NCI-H1092 treated with DMSO at 0.1 percent for 48 hours (cell line): ENCODE measurements at places on chromosomes 2 and 18.

DNA sequence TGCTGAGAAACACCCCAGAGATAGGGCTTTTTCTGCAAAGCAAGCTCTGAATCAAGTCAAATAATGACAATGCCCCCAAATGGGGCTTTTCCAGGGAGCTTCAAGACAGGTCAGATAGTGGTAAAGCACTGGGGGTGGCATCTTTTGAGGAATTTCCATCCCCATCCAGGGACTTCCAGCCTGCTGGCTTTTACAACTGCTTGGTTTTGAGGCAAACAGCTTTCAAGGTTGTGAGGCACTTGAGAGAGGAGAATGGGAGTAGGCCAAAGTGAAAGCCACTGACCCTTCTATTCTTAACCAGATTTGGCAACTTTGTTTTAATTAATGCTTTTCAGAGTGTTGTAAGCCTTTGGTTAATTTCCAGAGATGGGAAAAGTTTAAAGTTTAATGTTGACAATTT lies 762.0 kb upstream of the POU3F3 start:
- no peak for DNase-seq

GRCh38 chr18:25771796-25772195 lies 318.6 kb downstream of the SS18 start:
- DNase-seq, result no peak

- DNase-seq, result no peak
These were observed 58.8 kb downstream of the APOB start for GRCh38 chr2:20985062-20985461.

DNA sequence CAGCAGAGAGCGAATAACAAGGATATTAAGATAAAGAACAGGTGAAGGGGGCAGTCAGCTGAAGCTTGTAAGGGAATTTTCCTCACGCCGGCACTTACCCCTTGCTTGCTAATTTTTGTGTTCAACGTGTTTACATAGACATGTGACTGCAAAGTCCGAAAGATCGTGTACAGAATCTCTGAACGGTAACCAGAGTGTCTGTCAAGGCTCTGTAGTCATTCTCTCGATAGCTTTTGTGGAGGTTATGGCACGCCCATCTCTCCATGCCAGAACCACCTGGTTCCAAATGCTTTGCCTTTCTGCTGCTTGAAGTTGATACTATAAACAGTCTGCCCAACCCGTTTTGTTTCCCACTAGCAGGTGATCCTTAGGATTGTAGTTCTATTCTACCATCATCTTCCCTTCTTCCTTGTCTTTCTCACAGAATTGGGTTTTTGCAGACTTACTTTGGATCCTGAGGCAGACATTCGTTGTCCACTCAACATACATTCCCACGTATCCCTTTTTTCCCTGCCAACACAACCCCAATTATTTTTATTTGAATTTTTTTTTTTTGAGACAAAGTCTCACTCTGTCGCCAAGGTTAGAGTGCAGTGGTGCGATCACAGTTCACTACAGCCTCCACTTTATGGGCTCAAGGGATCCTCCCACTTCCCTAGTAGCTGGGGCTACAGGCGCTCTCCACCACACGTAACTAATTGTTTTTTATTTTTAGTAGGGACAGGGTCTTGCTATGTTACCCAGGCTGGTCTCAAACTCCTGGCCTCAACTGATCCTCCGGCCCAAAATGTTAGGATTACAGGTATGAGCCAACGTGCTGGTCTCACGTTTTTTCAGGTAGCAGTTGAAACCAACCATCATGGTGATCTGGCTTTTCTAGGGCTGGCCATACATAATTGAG lies 1.3 kb upstream of the USP34 start:
- DNase-seq, result peak; percentile 14

DNA sequence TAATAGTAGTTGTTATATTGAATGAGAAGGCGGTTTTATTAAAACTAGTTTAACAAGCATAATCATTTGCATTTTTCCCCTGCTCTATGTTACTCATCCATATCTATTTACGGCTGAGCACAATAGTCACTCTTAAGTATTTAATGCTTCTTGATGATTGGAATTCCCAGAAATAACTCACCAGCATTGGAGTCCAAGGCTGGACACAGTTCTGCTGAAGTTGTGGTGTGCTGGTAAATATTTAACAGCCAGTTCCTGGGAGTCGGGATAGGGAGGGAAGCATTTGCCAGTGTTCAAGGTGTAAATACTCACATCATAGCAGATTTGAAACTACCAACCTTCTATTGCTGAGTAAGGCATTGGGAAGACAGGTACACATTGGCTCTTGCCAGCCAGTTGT lies 315.1 kb downstream of the MTX2 start:
- no peak for DNase-seq

GRCh38 chr2:65300134-65300760 lies 72.6 kb downstream of the ACTR2 start:
- DNase-seq, result no peak

GRCh38 chr2:67240507-67240906 lies 156.6 kb upstream of the ETAA1 start:
- DNase-seq, result no peak

DNA sequence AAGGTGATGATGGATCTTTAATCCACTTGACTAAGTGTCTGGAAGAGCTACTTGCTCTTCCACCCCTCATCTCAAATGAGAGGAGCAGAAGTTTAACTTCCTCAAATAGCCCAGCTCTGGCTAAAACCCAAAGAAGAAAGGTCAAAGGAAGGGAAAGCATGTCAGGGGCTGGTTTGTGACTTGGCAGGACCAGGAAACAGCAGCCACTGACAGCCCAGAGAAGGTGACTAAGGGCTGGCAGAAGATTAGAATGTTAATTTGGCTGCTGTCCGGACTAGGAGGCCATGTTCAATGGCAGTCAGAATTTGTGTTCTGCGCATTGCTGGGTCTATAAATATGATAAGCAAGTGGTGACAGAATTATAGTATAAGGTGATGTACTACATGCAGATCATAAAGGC lies 386.2 kb downstream of the SETBP1 start:
- DNase-seq, result no peak

GRCh38 chr2:224576088-224576715 lies 9.0 kb downstream of the CUL3 start:
- DNase-seq, result no peak

GRCh38 chr18:79784965-79785770 lies 12.6 kb upstream of the KCNG2 start:
- no peak for DNase-seq

GRCh38 chr18:45642238-45642637 lies 27.0 kb downstream of the SLC14A2 start:
- no peak for DNase-seq

DNA sequence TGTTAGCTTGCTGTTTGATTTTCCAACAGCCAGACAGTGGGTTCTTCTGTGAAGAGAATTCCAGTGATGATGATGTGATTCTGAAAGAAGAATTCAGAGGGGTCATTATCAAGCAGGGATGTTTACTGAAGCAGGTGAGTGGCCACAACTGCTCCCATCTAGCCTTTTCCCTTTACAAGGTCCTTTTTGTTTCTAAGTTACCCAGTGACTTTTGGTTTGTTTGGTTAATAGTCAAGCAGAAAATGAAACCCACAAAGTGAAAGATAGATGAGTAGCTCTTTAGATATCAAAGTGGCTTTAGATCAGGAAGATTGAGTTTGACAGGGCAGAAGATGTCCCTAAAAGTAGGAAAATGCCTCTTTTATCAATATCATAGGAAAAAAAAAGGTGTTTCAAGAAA lies 23.3 kb downstream of the PLEK start:
- DNase-seq, result no peak

- no peak for DNase-seq
These were observed 7.0 kb downstream of the ZSWIM2 start for GRCh38 chr2:186841940-186842339.

- DNase-seq, result no peak
These were observed 17.6 kb upstream of the PPP4R1 start for GRCh38 chr18:9631814-9632496.

DNA sequence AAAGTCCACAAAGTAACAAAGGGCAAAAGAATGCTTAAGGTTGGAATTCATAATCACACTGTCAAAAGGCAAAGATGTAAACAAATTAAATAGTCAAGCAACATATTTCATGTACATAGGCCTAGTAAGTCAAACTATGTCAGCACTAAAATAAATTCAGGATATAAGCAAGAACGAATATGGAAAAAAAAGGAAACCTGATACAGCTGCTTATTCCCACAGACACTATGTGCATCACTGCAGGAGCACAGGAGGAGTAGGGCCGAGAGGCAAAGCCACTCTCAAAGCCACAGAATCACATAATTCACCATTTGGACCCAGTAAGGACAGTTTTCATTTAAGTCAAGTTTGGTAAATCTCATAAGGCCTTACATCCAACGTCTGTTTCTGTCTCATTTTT lies 116.6 kb downstream of the SATB2 start:
- no peak for DNase-seq

- no peak for DNase-seq
These were observed 2.3 kb upstream of the GATA6 start for GRCh38 chr18:22167091-22167470.

DNA sequence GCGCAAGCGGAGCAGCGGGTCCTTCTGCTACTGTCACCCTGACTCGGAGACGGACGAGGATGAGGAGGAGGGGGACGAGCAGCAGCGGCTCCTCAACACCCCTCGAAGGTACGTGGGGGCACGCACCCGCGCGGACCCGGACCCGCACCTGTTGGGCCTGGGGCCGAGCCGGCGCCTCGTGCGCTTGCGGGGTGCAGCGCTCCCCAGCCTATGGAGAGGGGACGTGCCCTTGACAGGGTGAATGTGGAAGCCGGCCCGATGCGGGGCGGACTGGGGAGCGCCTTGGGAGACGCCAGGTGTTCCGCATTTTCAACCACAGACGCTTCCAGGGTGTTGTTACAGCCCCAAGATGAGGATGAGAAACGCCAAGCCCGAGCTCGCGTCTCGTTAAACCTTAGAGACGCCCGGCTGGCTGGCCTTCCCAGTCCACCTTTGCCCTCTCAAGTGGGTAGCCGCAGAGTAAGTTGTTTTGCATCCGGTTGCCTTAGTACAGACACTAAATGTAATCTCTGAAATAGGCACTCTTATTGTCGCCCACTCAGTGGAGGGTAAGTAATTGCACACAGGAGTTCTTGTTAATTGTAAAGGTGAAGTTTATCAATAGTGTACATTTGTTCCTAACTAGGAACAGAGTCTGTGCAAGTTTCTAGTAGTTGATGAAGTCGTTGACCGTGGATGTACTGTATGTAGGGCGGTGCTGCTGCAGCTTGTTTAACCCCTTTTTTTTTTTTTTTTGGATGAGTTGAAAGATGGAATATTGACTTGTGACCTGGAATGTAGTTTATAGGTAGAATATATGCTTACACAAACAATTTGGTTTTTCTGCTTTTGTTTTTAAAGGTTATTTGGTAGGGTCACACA lies 815 bp downstream of the GMCL1 start:
- DNase-seq, result no peak

DNA sequence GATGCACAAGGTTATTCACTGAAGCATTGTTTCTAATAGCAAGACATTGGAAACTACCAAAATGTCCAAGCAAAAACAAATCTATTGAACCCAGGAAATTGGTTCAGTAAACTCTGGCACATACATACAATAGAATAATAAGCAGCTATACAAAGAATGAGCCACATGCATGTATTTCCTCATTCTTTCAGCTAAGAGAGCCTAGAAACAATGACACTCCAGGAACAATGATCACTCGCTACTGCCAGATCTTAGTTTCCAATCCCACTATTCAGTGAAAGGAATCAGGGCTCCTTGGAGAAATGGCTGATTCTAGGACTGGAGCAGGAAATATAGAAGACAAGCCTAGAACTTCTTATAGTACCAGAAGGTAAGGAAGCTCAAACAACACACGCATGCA lies 221.9 kb upstream of the AGAP1 start:
- no peak for DNase-seq

- DNase-seq, result no peak
These were observed 1132.2 kb upstream of the FAM98A start for GRCh38 chr2:34731292-34731691.

DNA sequence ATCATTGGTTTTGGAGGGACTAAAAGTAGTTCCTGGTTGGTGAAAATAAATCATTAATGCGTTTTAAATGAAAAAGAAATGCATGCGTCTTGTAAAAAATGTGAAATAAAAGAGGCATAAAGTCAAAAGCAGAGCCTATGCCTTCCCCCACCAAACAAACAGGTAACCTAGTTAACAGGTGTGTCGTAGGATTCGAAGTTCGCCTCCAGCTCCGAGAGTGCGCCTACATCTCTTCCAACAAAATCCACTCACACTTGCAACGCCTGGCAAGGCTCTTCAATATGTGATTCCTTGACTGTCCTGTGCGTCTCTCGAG lies 677 bp upstream of the SMAD4 start:
- DNase-seq, result no peak

DNA sequence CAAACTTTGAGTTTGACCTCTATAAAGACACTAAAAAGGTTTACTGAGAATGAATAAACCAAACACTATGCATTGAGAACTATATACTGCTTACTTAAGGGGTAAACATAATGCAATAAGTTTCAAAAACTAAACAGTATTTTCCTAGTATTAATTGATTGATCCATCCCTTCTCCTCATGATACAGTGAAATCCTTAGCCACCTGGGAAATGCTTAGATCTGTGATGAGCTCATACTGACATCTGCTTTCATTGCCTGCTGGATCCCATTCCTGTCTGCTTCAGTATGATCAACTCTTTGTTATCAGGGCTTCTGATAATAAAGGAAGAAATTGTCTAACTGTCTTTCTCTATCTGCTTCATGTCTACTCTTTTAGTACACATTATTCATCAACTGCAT lies 74.9 kb upstream of the UBE2E3 start:
- peak; percentile 11 for DNase-seq

- DNase-seq, result no peak
These were observed 158.4 kb downstream of the BCL2 start for GRCh38 chr18:63161032-63161760.

GRCh38 chr2:186806591-186806990 lies 42.4 kb downstream of the ZSWIM2 start:
- no peak for DNase-seq

- no peak for DNase-seq
These were observed 1004.5 kb downstream of the SOCS6 start for GRCh38 chr18:71293322-71293721.

DNA sequence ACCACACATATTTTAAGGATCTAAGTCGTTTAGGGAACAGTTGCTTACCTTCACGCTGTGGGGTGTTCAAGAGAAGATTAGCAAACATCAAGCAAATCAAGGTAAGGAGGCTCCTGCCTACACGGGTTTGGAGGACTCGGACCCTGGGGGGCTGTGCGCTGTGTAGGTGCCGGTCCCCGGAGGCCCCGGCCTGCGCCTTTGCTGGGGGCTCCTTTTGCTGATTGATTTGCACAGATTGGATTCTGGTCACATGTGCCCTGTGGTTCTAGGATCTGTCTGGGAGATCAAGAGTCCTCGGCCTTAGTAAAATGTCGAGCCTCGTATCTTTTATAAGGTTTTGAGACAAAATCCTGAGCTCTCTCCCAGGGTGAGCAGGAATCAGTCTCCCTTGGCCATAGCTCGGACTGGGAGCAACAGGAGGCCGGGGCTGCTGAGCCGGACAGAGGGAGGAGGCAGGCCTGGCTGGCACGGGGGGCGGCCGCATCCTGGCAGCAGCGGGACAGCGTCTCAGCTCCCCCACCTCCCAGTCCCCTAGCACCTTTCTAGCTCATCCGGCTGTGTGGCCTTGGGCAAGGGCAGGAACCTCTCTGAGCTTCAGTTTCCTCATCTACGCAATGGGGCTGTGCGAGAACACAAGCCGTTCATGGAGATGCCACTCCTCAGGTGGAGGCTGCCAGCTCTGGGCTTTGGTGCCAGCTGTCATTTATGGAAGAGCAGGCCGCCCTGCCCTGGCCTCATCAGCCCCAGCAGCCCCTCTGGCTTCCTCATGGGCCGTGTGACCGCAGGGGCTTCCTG lies 147.2 kb downstream of the MBP start:
- no peak for DNase-seq

GRCh38 chr2:86542814-86543213 lies 20.4 kb downstream of the CHMP3 start:
- no peak for DNase-seq

- no peak for DNase-seq
These were observed 618.6 kb downstream of the ZEB2 start for GRCh38 chr2:143901185-143901842.
